ENCODE measurements at places on chromosomes 6 and 20.

DNA sequence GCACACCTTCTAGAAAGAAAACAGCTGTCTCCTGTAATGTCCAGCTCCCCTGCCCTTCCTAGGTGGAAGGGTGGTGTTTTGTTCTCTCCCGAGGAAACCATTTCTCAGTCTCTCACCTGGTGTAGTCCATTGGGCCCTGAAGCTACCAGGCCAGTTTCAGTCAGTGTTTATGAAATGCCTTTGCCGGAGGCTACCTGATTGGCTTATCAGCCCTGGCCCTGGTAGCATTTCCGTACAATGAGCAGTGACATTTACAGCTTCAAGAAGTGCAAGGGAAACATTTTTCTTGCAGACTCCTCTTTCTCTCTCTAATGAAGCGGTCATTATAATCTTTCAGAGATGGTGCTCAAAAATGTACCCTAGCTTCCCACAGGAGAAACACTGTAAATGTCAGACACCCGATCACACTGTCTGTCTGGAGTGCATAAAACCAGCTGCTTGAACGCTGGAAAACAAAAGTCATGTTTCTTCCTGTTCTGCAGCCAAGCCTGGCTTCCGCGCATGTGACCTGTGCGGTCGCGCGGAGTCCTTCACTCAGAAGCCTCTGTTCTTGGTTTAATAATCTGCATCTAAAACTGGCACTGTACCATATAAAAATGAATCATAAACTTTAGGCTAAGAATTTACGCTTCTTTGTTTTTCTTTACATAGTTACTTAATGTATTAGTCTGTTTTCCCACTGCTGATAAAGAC, 28.4 kb upstream of the SAYSD1 start:
- DNase-seq: peak; percentile 40

GRCh38 chr6:74735304-74735703, 470.5 kb downstream of the COL12A1 start:
- DNase-seq: no peak

DNA sequence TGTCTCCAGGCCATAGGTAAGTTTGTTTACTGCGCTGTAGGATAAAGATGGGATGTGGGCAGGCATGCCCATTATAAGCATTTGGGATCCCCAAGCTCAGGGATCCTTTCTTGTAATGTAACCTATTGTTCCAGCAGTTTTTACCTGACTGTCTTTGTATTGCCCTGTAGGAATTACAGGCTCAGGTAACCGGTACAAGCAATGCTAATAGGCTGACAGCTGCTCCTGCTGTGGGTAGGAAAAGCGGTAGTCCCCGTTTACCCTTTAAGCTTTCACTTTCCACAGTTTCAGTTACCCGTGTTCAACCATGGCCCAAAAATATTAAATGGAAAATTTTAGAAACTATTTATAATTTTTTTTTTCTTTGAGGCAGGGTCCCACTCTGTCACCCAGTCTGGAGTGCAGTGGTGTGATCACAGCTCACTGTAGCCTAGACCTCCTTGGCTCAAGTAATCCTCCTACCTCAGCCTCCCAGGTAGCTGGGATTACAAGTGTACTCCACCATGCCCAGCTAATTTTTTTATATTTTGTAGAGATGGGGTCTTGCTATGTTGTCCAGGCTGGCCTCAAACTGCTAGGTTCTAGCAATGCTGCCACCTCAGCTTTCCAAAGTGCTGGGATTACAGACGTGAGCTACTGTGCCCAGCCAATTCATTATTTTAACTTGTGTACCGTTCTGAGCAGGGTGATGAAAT, 108.6 kb downstream of the CDYL start:
- DNase-seq: no peak

DNA sequence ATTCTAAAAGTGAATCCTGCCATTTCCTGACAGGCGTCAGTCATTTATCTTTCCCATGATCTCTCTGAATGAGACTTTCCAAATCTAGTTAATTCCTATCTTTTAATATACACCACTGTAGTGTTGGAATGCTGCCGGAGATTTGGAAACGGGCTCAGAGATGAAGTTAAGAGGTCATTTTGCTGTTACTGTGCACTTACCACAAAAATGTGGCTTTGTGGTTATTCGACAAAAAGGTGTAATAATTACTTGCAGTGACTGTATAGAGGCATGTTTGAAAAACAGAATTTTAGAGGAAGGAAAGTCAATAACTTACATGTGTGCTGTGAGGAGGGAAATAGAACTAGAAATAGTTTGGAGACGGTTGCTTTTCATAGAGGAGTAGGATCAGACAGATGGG, 460.2 kb upstream of the BTBD3 start:
- DNase-seq: no peak

GRCh38 chr6:81878479-81878878, 126.0 kb upstream of the TENT5A start:
- DNase-seq: no peak

GRCh38 chr20:2619961-2620595, 32.4 kb upstream of the NOP56 start:
- no peak for DNase-seq

- DNase-seq: no peak
Observed at GRCh38 chr20:62347445-62347844, 19.7 kb downstream of the LAMA5 start.

- no peak for DNase-seq
Observed at GRCh38 chr20:51172558-51173428, 149.9 kb upstream of the KCNG1 start.

GRCh38 chr6:157097255-157097955, 225.9 kb downstream of the TMEM242 start:
- no peak for DNase-seq

- DNase-seq: no peak
Observed at GRCh38 chr20:64040231-64041039, 4.5 kb downstream of the C20orf204 start.

DNA sequence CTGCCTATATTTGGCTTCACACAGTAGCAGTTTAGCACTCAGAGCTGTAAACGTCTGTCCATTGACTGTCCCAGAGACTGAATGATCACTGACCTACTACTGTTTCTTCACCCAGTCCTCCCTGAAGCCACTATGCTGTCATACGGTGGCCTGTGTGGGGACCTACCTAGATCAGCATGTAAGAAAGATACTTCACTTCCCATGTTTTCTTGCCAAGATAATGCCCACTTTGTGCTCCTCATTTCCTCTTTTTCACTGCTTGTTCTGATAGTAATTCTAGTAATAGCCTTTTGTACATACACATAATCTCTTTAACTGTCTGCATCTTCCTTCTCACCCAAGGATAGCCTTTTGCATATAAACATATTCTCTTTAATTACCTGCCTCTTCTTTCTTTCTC, 109.9 kb upstream of the TIAM2 start:
- DNase-seq: no peak

DNA sequence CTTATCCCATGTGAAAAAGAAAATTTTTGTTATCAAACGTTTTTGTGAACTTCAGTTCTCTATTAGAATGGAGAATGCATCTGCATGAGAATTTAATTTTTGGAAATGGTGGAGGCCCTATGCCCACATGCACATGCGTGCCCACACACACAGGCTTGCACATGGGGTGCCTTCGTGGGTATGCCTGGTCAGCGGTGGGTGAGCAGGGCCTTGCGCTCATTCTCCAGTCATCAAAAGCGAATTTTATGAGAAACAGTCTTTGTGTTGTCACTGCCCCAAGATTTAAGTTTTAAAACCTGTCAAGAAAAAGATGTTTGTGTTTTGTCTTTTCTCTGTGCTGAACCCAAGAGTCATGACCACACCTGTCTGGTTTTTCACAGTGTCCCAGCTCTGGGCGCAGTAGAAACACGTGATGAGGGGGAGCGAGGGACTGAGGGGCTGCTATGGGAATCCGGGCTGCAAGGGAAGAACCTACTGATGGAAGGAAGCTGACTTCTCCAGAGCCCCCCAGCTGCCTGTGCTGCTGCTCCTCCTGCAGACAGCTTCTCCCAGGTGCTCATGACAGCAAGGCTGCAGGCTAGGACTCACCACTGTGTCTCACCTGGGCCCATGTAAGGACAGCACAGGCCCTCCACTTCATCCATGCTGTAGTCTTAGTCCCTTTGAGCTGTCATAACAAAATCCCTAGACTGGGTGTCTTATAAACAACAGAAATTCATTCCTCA, 153.6 kb downstream of the SYCP2 start:
- DNase-seq: no peak

- DNase-seq: no peak
Observed at GRCh38 chr6:124640432-124640831, 321.8 kb upstream of the RNF217 start.

- no peak for DNase-seq
Observed at GRCh38 chr6:39791311-39791710, 865 bp upstream of the DAAM2 start.

DNA sequence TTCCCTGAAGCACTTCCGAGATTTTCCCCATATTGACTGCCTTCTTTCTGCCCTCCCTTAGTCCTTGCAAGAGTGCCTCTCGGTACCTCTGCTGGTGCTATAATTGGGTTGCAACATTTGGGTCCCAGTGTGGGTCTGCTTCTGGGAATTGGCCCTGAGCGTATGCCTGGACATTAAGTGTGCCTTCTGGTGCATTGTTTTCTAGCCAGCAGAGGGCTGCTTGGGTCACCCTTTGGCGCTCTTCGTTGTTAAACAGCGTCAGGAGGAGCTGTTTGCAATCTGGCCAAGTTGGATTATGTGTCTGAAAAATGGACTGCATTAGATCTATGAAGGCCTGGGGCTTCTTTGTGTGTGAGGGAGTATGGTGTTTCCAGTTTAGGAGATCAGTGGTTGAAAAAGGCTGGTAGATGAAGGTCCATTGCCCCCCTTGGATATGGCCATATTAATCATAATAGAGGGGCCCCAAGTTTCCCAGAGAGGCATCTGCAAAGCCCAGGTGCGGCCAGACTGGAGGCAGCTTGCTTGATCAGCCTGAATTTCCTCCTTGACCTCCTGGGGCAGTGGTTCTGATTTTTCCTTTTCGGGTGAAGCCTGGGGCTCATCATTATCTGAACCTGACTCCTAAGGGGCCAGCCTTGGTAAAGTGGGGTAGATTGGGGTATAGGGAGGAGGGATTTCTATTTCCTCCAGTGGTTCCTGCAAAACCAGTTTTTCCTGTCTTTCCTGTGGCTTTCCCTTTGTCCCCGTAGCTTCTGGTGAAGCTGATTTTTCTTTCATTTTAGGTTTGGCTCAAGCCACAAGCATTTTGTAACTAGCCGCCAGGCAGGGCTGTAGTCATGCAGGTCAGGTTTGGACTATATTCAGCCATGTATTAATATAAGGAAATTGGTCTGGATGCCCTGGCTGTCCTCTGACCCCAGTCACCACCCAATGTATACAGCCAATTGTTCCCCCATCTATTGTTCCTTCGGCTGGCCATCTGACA, 85.4 kb upstream of the GPR6 start:
- no peak for DNase-seq

GRCh38 chr20:22438926-22439325, 145.4 kb downstream of the FOXA2 start:
- DNase-seq: no peak

GRCh38 chr6:101086473-101086872, 205.3 kb upstream of the ASCC3 start:
- no peak for DNase-seq

GRCh38 chr6:29748391-29749307, 25.4 kb downstream of the HLA-F start:
- peak; percentile 86 for DNase-seq

DNA sequence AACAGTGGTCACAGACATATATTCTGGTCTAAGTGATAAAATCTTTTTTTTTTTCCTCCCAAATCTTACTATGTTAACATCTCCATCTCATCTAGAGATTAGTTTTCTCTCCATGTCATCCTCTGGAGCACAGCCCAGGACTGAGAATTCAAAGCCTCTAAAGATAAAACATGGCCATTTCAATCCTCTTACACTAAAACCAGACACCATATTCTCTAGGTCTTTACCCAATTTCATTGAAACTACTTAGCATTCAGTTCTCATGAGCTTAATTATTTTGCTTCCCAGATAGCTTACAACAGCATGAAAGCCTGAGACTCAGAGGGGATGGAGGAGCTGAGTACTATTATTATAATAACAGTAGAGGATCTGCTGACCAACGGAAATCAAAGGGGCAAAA, 92.7 kb downstream of the FARS2 start:
- no peak for DNase-seq

- no peak for DNase-seq
Observed at GRCh38 chr6:43516367-43516696, 394 bp downstream of the YIPF3 start.

DNA sequence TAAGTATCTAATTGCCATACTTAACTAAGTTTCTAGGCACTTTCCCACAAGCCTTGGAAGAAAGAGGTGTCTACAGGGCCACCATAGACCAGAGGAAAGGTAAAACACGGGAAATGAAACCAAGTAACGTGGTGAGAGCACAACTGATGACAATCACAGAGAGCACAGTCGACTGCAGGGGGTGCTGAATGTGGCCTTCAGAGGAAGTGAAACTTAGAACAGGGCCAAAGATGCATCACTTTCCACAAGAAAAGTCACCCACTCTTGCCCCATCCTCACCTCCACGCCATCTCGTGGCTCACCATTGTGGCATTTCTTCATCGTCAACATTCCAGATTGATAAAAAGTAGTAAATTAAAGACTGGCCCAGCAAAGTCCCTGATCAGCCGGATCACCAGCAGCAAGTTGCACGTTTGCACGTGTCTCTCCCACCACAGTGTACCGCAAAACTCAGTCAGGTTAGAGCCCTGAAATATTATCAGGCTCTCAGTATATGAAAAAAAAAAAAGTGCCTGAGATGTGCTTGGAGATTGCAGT, 31.4 kb downstream of the HIVEP2 start:
- DNase-seq: peak; percentile 68

GRCh38 chr20:46330072-46330763, 21.9 kb upstream of the CDH22 start:
- DNase-seq: no peak

- no peak for DNase-seq
Observed at GRCh38 chr6:37134396-37135191, 35.4 kb upstream of the PIM1 start.

- no peak for DNase-seq
Observed at GRCh38 chr20:58016779-58017178, 211.7 kb downstream of the ANKRD60 start.

DNA sequence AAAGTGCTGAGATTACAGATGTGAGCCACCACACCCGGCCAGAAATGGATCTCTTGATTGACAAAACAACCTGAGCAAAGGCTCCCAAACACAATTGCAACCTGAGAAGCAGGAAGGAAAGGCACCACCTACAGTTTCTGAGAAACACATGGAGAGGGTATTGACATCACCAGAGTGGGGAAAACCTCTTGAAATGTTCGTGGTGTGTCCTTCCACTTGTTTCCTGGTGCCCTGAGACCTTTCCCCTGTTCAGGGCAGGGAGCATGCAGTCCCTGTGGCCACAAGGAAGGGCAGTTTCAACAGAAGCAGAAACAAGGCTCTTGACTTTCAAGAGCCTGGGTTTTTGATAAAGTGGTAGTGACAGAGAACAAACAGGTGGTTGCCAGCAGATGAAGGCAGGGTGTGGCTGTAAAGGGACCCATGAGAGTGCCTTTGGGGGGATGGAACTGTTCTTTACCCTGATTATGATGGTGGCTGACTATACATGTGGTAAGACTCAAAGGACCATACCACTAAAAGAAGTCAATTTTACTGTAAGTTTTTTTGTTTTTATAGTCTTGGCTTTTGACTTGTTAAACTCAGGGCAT, 3.2 kb upstream of the BPIFA1 start:
- no peak for DNase-seq

Measured in activated naive CD8-positive, alpha-beta T cell treated with anti-CD3 and anti-CD28 coated beads, Interleukin-2, amount 50 U/mL, for 24 hours (primary cell).